ENCODE measurements at places on chromosomes 6 and 20. TPM values are rescaled to one million over a fixed set of nuclear protein-coding genes. Genes with fewer than 3 reads are reported as not detected.

GRCh38 chr6:43355862-43356590, 13.4 kb downstream of the ZNF318 start:
- peak; percentile 83 for ATAC-seq

GRCh38 chr20:5150226-5151076, 23.6 kb downstream of the CDS2 start:
- ATAC-seq = peak; percentile 32

DNA sequence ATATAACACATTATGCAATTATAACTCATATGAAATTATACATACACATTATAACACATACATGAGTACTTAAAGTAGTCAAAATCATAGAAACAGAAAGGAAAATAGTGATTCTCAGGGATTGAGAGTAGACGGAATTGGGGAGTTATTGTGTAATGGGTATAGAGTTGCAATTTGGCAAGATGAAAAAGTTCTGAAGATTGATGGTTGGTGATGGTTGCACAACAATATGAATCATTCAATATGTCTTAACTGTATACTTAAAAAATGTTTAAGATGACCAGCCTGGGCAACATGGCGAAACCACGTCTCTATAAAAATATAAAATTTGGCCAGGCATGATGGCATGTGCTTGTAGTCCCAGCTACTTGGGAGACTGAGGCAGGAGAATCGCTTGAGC, 372.7 kb downstream of the CDKAL1 start:
- no peak for ATAC-seq

- no peak for ATAC-seq
These were observed 1102.8 kb upstream of the FLRT3 start for GRCh38 chr20:15440049-15440820.

GRCh38 chr20:32332614-32333013, 25.5 kb upstream of the ASXL1 start:
- no peak for ATAC-seq

DNA sequence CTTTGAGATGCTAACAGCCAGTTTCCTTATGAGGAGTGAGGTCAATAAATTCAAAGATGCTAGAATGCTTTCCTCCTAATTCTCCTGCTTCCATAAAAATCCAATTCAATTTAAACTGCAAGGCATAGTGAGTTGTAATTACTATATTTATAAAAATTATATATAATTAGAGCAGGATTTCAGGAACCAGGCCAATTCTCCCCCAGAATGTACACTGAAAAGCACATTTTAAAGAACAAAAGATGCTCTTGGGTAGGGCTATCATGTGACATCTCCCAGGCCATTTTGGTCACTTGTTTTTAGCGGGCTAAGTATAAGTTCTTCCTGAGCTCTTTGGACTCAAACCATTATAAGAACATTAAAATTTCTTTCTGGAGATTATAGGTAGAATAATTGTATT, 195.7 kb upstream of the KCNG1 start:
- no peak for ATAC-seq

GRCh38 chr6:47595785-47596184, 102.6 kb upstream of the ADGRF4 start:
- ATAC-seq = no peak

GRCh38 chr6:30100585-30101443, 12.1 kb downstream of the TRIM31 start:
- peak; percentile 3 for ATAC-seq

GRCh38 chr6:89385156-89385667, 26.9 kb downstream of the RRAGD start:
- peak; percentile 89 for ATAC-seq

GRCh38 chr6:105493736-105494135, 90.9 kb upstream of the PREP start:
- ATAC-seq = no peak

DNA sequence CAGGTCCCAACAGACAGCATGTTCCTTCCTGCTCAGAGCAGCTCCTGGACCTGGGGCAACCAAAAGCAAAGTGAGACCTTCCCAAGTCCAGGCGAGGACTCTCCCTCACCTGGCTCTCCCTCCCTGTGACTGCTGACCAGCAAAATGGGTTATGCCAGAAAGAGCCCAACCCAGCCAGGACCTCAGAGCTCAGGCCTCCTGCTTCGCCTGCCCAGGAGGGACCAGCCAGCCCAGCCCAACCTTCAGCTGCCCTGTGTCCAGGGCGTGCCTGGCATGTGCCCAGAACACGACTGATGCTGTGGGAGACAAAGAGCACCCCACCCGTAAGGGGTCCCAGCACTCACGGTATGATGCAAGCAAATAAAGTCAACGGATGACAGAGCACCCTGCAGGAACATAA, 74.0 kb upstream of the CST7 start:
- ATAC-seq = no peak

GRCh38 chr6:115220551-115221159, 840.0 kb downstream of the FRK start:
- no peak for ATAC-seq

DNA sequence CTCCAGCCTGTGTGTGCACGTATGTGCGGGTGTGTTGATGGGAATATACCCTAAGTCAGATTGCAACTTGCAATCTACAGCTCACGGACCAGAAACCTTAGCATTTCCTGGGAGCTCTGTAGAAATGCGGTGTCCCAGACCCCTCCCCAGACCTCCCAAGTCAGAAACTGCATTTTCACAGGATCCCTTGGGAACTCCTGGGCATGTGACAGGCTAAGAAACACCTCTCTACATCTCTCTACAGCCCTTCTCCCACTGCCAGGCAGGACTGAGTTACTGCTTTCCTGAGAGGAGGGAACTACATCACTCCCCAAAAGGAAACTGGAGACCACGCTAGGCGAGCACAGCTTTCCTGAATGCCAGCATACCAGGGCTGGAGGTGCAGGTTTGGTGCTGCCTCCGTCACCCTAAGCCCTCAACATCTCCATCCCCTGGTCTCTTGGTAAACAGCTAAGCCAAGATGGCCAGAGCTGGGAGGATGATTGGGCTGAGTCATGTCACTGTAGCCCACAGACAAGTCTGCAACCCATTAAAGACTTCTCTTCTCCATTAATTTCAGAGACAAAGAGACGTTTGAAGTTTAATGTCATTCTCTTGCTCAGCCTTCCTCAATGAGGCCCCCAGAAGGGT, 194.4 kb downstream of the BMP7 start:
- ATAC-seq = no peak

DNA sequence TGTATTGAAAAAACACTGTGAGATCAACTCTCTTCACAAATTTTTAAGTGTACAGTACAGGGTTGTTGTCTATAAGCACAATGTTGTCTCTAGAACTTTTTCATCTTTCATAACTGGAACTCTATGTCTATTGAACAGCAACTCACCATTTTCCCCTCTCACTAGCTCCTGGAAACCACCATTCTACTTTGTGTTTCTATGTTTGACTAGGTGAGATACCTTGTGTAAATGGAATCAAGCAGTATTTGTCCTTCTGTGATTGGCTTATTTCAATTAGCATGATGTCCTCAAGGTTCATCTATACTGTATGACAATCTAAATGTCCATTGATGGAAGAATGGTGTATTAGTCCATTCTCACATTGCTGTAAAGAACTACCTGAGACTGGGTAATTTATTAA, 210.1 kb upstream of the FUT9 start:
- ATAC-seq = no peak

DNA sequence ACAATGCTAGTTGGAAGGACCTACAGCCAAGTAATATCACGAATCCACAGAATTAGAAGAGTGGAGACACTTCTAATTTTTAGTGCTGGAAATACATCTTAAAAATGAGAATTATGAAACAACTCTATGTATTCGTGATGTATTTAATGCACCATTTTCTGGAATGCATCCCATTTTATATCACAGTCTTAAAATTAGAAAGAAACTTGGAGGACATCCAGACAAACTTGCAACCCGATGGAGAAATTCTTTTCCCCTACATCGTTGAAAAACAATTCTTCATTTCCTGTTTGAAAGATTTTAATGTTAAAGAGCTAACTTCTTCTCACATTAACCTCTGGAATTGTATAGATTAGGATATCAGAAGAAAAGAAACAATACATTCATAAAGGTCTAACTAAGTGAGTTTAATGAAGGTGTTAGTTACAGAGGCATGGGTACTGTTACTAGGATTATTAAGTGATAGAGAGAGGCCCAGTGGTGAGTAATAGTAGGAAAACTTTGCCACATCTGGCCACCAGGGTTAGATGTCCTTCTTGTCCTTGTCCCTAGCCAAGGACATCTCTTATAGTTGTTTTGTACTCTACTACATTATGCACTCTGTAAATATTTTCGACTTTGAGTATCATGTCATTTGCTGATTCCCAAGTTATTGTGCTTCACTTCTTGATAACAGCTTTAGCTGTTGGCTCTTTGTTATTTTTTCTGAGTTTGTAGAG, 502.4 kb upstream of the PTCHD4 start:
- ATAC-seq = no peak

DNA sequence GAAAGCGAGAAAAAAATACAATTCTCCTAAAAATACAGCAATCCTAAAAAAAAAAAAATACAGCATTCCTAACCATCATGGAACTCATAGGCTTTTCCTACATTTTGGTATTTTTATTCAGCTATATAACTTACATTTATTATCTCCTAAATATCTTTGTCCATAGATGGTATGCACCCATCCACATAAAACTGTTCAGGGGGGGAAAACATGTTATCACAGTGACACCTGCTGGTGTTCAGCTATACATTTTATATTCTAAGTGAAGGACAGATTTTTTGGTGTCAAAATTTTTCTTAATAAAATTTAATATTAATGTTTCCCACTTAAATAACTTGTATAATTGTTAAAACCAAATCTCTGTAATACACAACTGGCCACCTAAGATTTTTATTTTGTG, 58.0 kb downstream of the BLOC1S5 start:
- no peak for ATAC-seq

GRCh38 chr6:91453224-91453878, 866.5 kb upstream of the MAP3K7 start:
- ATAC-seq = peak; percentile 68

- no peak for ATAC-seq
These were observed 163.3 kb upstream of the SNX9 start for GRCh38 chr6:157659536-157660271.

DNA sequence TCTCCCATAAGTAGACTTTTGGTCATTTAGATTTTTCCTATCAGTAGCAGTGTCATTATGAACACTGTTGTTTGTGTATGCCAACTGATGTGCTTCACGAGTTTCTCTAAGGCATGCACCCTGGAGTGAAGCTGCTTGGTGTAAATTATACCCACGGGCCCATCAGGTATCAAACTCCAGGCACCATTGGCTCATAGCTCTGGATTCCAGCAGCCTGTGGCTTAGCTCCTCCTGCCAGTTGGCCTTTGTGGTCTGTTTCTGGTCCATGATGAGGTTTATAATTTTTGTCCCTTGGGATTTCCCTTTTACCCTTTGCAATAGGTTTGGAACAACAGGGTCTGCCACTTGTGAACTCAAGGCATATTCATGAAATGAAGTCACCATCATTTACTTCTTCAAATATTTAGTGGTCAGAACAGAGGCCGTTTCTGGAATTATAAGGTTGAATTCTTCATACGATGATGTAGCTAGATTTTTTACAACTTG, 350.5 kb downstream of the PRL start:
- ATAC-seq = no peak

DNA sequence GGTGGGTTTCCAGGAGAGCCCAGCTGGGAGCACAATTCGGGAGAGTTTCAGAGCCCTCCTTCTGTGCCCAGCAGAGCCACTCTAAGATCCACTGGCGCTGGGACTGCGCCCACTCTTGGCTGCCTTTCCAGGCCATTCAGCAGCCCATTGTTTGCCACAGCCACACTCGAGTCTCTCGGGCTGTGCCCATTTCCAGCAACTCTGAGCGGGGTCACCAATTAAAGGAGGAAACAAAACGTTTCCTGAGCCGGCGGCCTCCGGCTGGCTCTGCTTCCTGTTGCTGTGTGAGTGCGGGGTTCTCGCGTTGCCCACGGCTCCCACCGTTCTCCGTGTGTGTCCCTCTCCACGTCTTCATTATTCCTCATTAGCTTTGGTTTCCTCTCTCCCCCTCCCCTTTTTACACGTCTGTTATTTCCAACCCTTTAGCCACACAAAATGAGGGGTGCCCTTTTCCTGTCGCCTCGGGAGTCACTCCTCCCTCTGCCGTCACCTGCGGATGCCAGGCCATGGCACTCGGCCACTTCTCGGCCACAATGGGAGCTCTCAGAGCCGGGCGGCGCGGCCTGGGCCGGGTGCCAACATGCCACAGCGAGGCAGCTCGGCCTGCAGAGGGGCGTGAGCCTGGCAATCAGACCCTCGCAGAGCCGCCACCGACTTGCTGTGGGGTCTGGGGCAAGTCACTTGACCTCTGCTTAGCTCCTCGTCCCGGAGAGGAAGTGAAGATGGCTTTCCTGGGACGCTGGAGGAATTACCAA, 94.3 kb upstream of the NKX2-2 start:
- ATAC-seq = no peak

GRCh38 chr6:21323577-21323976, 270.0 kb upstream of the SOX4 start:
- ATAC-seq = no peak

DNA sequence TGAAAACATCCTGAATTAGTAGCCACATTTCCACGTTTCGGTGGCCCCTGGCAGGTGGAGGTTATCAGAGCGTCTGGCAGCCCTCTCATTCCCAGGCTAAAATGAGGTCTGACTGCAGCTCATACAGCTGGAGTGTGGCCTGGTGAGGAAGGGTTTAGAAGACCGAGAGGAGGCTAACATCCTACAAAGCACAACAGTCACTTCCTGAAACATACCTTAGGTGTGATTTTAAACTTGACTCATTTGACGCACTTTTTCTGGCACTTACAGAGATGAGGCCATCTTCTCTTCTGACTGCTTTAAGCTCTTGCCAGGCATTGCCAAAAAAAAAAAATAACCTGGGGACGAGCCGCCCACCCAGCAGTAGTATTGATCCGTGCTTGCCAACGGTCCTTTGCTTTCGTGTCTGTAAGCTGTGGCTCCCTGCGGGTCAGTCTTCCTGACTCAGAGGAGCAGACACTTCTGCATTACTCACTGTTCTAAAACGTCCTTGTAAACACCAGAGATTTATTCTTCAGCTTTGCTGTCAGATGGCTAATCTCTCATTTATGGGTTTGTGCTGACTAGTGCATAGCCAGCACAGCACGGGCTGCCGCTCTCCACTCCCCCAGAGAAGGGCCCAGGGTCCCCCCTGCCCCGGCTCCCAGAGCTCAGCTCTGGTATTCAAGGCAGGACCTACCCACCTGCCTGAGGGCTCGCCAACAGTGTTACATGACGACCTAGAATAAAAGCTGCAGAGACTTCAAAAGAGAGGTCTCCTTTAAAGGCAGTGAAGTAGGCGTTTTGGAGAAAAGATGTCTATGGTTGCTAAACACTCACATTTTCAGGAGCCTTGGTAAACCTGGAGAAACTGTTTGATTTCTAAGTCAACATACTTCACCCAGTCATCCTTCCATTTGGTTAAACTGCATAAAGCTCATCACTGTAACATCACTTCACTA, 78.5 kb upstream of the FRMD1 start:
- peak; percentile 17 for ATAC-seq

The SPATA2 gene
- total RNA-seq = 6.2 TPM

The UBE2C gene
- 96.1 TPM for total RNA-seq

The CLPSL2 gene
- not detected for total RNA-seq

The TMX4 gene
- 19.5 TPM for total RNA-seq

The RAB44 gene
- 0.11 TPM for total RNA-seq

The OPRL1 gene
- 2.8 TPM for total RNA-seq

The TM9SF4 gene
- 43.2 TPM for total RNA-seq

The GGT7 gene
- 26.5 TPM for total RNA-seq

The PLG gene
- total RNA-seq = 9.6 TPM
